NCI-H1436 treated with DMSO at 0.1 percent for 48 hours (cell line): ENCODE measurements at places on chromosomes 7 and 10.

GRCh38 chr7:115533785-115534184, 496.8 kb downstream of the TFEC start:
- no peak for DNase-seq

GRCh38 chr10:109019001-109019424, 904.3 kb downstream of the XPNPEP1 start:
- no peak for DNase-seq

DNA sequence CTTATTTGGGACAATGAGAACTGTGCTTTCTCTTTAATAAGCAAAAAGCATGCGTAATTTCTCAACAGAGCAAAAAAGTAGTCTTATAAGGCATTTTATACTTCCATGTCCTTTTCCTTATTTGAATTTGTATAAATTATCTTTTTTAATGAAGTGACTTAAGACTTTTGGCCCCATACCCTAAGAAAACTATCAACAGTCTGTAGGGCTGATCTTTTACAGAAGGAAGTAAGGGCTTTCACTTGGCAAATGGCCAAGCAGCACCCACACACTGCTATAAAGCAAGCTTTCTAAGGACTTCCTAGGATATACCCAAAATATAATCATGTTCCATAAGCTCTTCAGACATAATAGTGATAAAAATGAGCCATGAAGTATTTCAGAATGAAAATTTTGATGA, 3.4 kb downstream of the CRPPA start:
- DNase-seq: no peak

- DNase-seq: no peak
Measured at GRCh38 chr7:47844311-47844710, 104.0 kb downstream of the PKD1L1 start.

GRCh38 chr7:121046893-121047468, 58.5 kb downstream of the CPED1 start:
- no peak for DNase-seq

GRCh38 chr10:35203745-35204144, 77.1 kb downstream of the CREM start:
- DNase-seq: no peak

GRCh38 chr10:116587878-116588591, 2.7 kb upstream of the PNLIPRP1 start:
- DNase-seq: no peak

DNA sequence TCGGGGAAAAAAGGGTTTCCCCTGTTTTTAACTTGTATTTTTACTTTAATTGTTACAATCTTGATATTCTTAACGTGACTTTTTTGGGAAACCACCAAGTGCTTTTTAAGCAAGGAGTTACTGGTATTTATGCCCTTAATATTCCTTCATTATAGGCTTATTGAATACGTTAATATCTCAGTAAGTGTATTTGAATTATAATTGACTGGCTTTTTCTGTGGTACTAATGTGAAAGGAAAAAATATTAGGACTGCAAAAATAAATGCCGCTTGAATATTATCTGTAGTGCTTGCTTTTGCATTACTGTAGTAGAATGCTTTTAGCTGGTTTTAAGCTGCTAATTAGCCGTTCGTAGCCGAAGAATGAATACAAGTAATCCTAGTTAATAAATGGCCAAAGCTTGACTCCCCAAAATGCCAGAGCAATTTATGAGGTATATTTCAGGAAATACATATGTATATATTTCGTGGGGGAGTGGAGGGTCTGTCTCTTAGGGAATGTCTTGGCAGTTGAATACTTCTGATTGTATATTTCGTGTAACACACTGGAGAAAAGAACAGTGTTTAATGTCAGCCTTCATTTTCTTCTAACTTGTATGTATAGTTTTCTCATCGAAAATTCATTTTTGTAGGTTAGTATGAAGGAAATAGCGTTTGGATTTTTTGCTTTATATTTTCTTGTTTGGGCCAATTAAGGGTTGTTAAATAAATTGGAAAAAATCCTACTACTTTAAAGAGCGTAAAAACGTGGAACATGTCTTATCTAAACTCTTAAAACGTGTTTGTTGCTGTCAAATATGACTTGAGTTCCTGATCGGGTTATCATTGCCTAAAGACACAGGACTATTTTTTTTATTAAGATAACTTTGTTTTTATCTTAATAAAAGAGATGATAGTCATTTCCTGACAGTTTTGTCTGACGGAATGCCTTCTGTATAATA, 1.5 kb downstream of the PDCD4 start:
- DNase-seq: no peak

GRCh38 chr7:3094701-3095445, 51.2 kb upstream of the CARD11 start:
- no peak for DNase-seq

- DNase-seq: no peak
Measured at GRCh38 chr10:94546049-94546900, 687 bp downstream of the HELLS start.

GRCh38 chr7:112023282-112023681, 182.9 kb downstream of the DOCK4 start:
- DNase-seq: no peak

- DNase-seq: no peak
Measured at GRCh38 chr7:76023002-76023401, 24.8 kb downstream of the STYXL1 start.

- DNase-seq: no peak
Measured at GRCh38 chr7:30479202-30480120, 877 bp upstream of the NOD1 start.

DNA sequence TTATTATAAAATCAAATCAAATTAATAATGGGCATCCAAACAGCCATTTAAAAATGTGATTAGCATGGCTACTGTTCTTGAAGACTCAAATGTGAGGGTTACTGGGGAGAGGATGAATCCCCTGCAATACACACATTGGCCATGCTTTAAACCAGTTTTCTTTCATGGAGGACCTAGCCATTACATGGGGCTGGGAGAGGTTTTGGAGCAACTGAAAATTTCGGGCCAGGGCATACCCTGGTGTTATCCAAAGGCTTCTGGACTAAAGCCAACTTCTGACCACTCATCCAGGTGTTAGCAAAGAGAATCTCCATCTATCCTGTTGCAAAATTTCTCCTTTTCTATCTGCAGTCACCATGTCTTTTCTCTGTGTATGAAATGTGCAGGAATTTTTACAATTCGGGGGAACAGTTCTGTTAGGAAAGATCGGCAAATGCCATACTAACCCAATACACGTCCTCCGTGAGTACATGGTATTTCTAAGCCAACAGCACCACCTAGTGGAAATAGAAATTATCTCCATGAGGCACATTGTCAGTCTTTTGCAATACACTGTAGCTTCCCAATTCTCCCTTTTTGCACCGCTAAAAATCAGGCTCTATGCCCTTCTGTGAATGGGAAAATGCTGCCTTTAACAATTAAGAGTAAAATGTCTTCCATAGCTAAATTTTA, 47.0 kb upstream of the ZNF107 start:
- no peak for DNase-seq

GRCh38 chr7:78232806-78233205, 434.2 kb downstream of the PHTF2 start:
- no peak for DNase-seq

GRCh38 chr7:106611911-106612310, 49.0 kb downstream of the CCDC71L start:
- no peak for DNase-seq

- DNase-seq: no peak
Measured at GRCh38 chr7:153443032-153443701, 609.0 kb upstream of the DPP6 start.
